Tongue (tissue), 3 donors: ENCODE measurements at places on chromosomes 6 and 20. TPM values are rescaled to one million over a fixed set of nuclear protein-coding genes. Genes with fewer than 3 reads are reported as not detected.

DNA sequence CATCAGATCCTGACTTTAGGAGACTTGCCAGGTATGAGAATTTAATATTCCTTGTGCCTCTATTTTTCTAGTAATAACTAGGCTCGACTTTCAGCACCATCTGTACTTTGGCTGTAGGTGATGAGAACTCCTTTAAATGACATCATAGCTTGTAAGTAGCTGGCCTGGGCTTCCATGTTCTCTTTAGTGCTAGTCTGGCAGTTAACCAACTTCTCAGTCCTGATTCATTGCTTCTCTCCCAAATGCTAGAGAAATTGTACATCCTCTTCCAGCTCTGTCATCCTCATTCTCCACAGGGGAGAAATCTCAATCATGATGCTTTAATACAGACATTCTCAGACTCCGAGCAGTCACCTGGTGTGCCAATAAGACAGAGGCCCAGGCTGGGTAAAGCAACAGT is 143.5 kb upstream of the MOCS1 start:
- no peak for DNase-seq

DNA sequence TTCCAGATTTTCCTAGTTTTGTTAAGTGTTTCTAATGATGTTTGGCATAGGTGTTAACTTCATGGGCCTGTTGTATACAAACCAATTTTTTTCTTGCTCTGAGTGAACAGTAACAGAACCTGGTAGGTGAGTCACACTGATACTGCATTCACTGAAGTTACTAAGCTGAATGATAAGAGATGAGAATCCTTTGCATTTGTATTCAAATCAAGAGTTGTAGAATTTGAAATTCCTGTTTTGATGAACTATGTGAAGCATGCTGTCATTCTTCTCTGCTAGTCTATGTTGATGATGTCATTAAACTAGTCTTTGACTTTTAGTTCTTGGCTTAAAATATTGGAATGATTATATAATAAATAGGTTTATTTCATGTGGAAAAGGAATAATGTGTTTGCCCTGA is 37.9 kb downstream of the PTPRA start:
- DNase-seq, result no peak

DNA sequence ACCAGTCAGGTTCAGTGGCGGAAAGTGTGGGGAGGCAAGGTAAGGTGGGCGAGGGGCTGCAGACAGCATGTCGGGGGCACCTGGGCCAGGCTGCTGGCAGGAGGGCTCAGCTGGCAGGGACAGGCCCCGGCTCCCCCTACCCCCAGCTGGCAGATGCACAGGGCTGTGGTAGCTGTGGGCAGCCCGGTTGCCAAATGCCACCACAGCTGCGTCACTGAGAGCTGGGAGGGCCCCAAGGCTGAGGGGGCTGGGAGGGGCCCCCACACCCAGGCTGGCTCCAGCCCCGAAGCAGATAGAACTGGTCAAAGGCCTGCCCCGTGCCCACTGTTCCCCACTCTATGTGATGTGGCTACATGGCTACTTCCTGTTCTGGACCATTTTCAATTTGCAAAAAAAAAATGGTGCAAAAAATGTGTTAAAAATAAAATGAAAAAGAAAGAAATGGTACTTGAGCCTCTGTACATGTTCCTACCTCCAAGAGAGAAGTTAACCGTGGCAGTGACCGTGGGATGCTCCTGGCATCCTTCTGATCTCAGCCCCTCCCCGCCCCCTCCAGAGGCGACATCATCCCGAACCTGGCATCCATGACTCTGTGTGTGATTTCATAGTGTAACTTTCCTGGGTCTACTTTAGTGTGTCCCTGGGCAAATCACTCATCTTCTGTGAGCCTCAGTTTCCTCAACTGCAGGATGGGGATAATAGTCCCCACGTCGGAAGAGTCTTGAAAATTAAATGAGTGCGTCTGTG is 64.4 kb downstream of the UBE2V1 start:
- DNase-seq, result peak; percentile 74

DNA sequence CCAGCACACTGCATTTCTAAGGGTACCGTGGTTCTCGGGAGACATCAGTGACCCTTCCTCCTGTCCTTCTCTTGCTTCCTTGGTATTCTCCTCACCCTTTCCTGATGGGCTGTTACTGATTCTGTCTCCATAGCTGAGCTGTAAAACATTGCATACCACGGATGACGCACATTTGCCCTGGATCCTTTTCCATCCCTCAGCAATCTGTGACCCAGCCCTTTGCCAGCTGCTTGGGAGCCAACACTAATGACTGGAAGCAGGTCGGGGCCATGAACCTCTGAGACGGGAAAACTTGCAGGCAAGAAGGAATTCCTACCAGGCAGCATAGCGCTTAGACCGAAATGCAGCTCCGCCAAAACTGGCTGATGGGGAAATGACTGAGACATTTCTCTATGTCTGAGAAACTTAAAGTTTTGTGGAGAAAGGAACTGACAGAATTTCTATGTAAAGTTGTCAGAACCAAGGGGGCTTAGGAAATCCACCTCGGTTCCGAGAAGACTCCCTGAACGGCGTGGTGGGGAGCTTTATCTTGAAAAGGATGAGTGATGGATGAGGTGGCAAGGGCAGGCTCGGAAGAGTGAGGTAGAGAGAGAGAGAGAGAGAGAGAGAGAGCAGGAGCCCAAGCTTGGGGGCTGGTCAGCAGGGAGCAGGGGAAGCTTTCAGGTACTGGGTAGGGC is 19.2 kb downstream of the TUBB2B start:
- peak; percentile 70 for DNase-seq

DNA sequence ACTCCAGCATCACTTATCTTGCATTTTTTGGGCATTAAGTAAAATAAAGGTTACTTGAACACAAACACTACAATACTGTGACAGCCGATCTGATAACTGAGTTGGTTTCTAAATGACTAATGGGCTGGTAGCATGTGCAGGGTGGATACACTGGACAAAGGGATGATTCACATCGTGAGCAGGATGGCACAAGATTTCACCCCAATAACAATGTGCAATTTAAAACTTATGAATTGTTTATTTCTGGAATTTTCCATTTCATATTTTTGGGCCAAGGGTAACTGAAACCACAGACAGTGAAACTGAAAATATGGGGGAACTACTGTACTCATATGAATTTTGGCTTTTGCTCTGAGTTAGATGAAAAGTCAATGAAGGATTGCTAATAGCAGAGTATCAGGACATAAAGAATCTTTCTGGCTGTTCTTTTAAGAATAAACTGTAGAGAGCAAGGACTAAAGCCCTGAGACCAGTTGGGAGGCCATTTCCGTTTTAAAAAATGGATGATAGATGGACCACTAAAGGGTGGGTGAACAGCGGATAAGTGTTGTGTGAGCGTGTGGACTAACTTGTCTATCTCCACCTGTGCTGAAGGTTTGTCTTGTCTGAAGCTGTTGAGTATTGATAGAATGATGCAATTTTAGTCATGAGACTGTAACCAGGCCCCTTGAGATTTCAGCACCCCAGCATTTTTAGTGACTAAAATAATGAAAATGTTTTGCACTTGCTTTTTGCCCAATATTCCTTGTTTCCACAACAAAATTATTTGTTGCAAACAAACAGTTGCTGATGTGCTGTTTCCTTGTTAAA is 8.2 kb downstream of the SPINT3 start:
- no peak for DNase-seq

GRCh38 chr20:62413025-62413570 is 6.0 kb upstream of the CABLES2 start:
- DNase-seq, result no peak

DNA sequence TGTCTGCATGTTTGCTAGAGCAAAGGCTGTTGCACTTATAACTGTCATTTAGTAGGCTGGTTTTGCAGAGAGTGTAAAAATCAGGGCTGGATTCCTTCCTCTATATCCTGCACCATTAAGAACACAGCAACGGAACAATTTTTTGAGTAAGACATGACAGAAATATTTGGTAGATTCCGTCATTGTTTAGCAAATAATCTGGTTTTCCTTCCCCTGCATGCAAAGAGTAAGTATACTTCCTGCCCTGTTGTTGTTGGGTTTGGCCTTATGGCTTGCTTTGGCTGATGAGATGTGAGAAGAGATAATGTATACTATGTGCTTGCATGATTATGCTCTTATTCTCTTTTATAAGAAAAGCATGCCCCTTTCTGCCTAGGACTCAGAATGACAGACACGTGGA is 23.8 kb downstream of the MANEA start:
- DNase-seq, result no peak

- no peak for DNase-seq
These were observed 42.5 kb upstream of the SAYSD1 start for GRCh38 chr6:39157511-39157910.

GRCh38 chr6:39251406-39251805 is 22.1 kb upstream of the KCNK5 start:
- DNase-seq, result peak; percentile 57

GRCh38 chr6:150492507-150492906 is 107.2 kb upstream of the PLEKHG1 start:
- no peak for DNase-seq

DNA sequence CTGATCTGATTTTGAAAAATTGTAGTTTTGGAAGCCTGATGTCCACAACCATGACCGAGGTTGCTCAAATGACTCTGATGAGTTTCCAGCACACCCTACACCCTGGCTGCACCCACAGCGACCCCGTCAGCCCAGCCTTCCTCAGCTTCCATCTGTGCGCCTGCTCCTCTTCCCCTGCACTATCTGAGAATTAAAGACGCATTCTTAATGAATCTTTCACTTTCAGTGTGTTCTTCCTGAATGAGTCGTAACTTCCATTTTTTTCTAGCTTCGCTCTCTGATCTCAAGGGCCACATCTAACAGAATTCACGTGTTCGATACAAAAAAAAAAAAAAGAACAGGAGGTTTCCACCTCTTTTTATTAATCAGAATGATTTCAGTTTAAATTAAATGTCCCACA is 21.3 kb upstream of the RREB1 start:
- no peak for DNase-seq

GRCh38 chr6:133183691-133184090 is 57.5 kb upstream of the EYA4 start:
- DNase-seq, result no peak

GRCh38 chr6:17820055-17820454 is 113.3 kb upstream of the NUP153 start:
- peak; percentile 50 for DNase-seq

- peak; percentile 36 for DNase-seq
These were observed 1.0 kb downstream of the TSHZ2 start for GRCh38 chr20:52972965-52973819.

DNA sequence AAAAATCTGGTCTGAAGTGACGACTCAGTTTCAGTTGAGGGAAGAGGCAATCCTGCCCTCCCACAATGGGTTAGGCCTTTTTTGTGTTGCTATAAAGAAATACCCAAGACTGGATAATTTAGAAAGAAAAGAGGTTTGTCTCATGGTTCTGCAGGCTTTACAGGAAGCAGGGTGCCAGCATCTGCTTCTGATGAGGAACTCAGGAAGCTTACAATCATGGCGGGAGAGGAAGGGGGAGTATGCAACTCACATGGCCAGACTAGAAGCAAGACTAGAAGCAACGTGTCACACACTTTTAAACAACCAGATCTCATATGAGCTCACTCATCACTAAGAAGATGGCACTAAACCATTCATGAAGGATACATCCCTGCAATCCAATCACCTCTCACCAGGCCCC is 529.3 kb downstream of the KIF16B start:
- DNase-seq, result no peak

DNA sequence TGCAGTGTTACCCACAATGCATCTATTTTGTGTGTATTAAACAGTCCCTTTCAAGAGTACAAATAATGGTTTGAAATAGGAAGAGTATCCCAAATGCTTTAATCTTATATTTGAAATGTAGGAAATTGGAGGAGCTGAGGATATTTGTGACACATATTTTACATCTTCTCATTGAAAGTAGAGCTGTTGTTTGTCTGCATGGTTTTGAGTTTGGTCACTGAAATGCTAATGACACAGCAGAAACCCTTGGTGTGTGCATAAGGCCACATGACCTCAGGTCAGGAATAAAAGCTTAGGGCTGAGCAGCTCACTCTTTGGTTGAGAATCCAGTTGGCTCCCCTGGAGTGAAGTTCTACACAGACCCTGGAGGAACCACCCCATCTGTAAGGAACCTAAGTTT is 49.8 kb downstream of the TPD52L1 start:
- DNase-seq, result no peak

DNA sequence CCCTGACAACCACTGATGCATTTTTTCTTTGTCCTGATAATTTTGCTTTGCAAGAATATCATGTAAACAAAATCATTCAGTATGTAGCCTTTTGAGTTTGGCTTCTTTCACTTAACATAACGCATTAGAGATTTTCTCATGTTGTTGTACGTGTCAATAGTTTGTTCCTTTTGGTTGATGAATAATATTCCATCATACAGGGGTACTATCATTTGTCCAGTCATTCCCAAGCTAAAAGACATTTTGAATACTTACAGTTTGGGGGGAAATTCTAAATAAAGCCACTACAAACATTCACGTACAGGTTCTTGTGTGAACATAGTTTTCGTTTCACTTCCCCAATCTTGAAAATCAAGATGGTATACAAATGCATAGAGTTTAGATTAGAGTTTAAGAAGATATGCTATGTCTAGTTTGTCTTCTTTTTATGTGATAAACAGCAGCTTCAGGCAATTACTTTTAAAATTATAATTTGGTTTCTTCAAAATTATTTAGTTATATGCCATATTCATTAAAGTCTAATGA is 5.2 kb downstream of the HAO1 start:
- DNase-seq, result no peak

- DNase-seq, result no peak
These were observed 217.2 kb downstream of the GRM1 start for GRCh38 chr6:146246028-146246427.

GRCh38 chr6:157403686-157404051 is 22.7 kb downstream of the ZDHHC14 start:
- DNase-seq, result no peak

DNA sequence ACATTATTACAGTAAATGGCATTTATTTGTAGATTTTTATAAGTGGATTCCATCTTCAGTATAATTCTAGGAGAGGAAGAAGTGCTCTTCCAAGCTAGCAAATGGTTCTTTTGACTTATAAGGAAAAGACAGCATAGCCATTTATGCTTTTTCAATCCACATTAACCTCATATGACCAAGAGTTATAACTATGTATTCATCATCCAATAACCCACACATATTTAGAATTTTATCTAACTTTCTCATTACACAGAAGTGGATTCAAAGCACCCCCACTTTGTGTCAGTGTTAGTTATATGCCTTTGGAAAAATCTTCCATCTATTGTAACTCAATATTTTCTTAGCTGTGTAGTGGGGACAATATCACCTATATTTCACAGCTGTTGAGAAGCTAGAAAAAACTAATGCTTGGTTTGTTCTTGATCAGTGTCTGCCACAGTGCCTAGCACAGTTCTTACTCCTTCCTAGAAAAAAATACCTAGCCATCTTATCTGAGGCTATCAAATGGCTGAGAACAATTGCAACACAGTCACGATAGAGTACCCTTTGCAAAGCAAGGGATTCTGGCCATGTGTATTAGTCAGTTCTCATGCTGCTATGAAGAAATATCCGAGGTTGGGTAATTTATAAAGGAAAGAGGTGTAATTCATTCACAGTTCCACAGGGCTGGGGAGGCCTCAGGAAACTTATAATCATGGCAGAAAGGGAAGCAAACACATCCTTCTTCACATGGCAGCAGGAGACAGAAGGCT is 986.3 kb downstream of the TFAP2A start:
- DNase-seq, result no peak

PI16 gene
- 25.3 TPM for total RNA-seq

IER3 gene
- total RNA-seq, result 7.1 TPM

APOBEC2 gene
- 552 TPM for total RNA-seq

ISM1 gene
- 7.6 TPM for total RNA-seq

GLP1R gene
- total RNA-seq, result 0.72 TPM

OR12D3 gene
- total RNA-seq, result not detected

C6orf52 gene
- total RNA-seq, result not detected

CGAS gene
- total RNA-seq, result 8.4 TPM

HLA-DRB5 gene
- total RNA-seq, result 0.31 TPM

AK9 gene
- total RNA-seq, result 15.5 TPM

OR2H1 gene
- not detected for total RNA-seq
